ENCODE measurements at places on chromosomes 13 and 19. TPM values are rescaled to one million over a fixed set of nuclear protein-coding genes. Genes with fewer than 3 reads are reported as not detected.

Gene PEAK3
- total RNA-seq: not detected

Gene TNFRSF19
- not detected for total RNA-seq

Gene LYPD3
- total RNA-seq: 0.84 TPM

Gene GPATCH1
- 11.5 TPM for total RNA-seq

Gene KIR2DL1
- total RNA-seq: 0.13 TPM

Gene GPR4
- total RNA-seq: not detected

Gene HCN2
- total RNA-seq: 0.42 TPM

Gene ZNF69
- total RNA-seq: 1.8 TPM

Gene SRRM5
- 0.24 TPM for total RNA-seq

Gene CIC
- 53.9 TPM for total RNA-seq

Gene RFPL4A
- total RNA-seq: not detected

Gene ZMYM5
- total RNA-seq: 11.9 TPM

Gene GNA15
- total RNA-seq: 2.6 TPM

Gene MTUS2
- not detected for total RNA-seq

Gene SMIM44
- not detected for total RNA-seq

Gene PRODH2
- not detected for total RNA-seq

Gene ITPKC
- 5.7 TPM for total RNA-seq

Gene CACNG8
- total RNA-seq: not detected

Gene DHRS12
- 7.1 TPM for total RNA-seq

Gene C19orf47
- total RNA-seq: 25.4 TPM
